ENCODE measurements at places on chromosomes 2 and 18. TPM values are rescaled to one million over a fixed set of nuclear protein-coding genes. Genes with fewer than 3 reads are reported as not detected.

KYNU gene
- total RNA-seq = 9.5 TPM

DSG3 gene
- total RNA-seq = 0.28 TPM

ME2 gene
- total RNA-seq = 30.6 TPM

IGFBP5 gene
- 928 TPM for total RNA-seq

ATP6V1B1 gene
- total RNA-seq = 0.71 TPM

LTBP1 gene
- total RNA-seq = 434 TPM

FN1 gene
- total RNA-seq = 808 TPM

SP9 gene
- not detected for total RNA-seq

AMER3 gene
- total RNA-seq = not detected
